Brain (organoid and tissue), 16 donors: ENCODE measurements at places on chromosomes 4 and X. TPM values are rescaled to one million over a fixed set of nuclear protein-coding genes. Genes with fewer than 3 reads are reported as not detected.
A peak's percentile ranks its signal among the peaks of the same experiment; 100 is the strongest.

GAGE12F gene
- not detected for polyA plus RNA-seq

VEGFD gene
- polyA plus RNA-seq: not detected

ESX1 gene
- polyA plus RNA-seq: not detected

HDX gene
- 1.8 TPM for polyA plus RNA-seq

DNA sequence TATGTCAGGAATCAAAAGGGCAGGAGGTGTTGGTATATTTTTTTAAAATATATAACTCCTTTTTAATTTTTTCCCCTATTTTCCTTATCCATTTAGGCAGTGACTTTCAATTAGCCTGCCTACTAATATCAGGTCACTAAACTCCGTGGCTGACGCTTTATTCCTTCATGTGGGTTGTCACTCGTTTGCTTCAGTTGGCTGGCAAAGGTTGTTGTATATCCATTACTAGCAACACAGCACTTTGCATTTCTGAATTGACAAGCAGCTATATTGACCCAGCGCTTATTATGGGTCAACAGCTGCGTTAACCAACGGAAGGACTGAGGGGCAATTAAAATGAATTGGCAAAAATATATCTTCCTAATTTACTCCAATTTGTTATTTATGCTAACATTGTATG is 87.7 kb downstream of the ARX start:
- DNase-seq: peak; percentile 16

DNA sequence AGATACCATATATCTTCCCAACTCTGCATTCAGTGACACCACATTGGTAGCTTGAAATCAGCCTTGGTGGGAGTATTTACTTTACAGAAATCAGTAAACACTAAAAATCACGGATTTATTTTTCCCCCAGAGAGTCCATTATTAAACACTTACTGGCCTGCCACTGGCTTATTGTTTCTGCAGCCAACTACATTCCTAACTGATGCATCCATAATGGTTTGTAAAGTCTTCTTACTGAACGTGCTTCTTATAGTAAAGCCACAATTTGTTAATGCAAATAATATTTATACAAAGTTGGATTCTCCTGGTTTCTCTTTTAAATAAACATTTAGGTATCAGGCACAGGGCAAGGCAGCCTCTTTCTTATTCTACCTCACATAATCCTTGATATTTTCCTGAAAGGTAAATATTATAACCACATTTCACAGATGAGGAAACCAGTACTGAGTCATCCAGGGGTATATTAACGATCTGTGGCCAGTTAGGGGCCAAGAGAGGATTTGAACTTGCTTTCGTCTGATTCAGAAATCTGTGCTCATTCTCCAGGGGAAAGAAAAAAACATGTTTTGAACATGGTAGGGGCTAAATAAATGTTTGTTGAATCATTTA is 136.5 kb downstream of the RAB28 start:
- DNase-seq: no peak
